GM04504 (cell line): ENCODE measurements at places on chromosomes 12 and 14.
A peak's percentile ranks its signal among the peaks of the same experiment; 100 is the strongest.

DNA sequence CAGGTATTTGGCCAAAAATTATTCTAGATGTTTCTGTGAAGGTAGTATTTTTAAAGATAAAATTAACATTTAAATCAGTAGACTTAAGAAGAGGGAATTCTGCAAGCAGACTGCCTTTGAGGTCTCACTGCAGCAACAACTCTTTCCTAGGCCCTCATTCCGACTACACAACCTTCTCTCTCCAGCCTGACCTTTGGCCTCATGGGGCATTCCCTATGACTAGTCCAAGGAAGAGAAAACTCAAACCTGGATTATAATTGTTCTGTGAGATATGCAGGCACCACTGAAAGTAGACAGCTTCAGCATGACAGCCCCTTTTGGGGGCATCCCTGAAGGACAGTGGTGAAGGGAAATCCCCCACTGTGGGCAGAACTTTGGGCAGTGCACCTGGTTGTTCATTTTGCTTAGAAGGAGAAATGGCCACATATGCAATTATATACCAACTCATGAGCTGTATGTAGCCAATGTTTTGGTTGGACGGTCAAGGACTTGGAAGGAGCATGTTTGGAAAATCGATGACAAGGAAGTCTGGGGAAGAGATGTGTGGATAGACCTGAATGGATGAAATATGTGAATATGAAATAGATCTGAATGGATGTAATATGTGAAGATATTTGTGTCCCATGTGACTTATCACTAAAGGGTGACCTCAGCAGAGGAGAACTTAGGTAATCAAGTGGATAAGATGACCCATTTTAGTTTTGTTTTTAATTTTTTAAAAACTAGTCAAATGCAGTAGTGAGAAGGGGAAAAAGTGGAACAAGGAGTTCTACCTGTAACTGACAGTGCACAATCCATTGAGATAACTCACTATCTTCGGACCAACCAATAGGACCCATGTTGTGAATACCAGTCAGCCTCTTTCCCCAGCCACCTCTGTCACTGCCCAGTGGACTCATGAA is 233.3 kb upstream of the FOXN3 start:
- no peak for DNase-seq

GRCh38 chr12:43676183-43676813 is 82.3 kb downstream of the PUS7L start:
- no peak for DNase-seq

GRCh38 chr14:95460647-95461478 is 55.6 kb downstream of the SYNE3 start:
- DNase-seq = peak; percentile 76

DNA sequence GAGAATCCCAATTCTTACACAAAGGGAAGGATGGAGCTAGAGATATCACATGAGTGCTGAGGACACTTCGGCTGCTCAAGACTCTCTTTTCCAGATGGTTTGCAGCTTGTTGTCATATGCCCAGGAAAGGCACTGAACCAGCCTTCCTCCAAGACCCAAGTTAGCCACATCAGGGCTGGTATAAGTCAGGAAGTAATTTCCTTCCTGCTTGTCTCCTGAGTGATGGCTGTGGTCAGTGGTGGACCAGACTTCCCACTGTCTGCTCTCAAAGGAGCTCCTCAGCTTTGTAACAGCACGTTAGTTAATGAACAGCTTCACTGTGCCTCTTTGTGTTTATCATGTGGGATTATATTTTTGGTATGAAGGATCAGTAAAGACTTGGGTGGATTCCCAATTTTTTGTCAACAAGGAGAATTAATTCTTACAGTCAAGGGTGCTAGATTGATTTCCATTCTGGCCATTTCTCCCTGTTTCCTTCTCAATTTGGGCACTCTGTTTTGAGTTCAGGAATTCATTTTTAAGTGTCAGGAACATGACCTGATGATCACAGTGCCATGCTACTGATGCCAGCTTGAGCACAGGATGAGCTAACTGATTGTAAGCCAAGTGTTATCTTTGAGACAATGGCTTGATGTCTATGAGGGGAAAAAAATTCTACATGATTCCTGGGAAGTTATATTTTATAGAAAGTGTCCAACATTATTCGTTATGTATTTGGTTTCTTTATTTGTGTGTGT is 145.8 kb downstream of the GCH1 start:
- DNase-seq = no peak

DNA sequence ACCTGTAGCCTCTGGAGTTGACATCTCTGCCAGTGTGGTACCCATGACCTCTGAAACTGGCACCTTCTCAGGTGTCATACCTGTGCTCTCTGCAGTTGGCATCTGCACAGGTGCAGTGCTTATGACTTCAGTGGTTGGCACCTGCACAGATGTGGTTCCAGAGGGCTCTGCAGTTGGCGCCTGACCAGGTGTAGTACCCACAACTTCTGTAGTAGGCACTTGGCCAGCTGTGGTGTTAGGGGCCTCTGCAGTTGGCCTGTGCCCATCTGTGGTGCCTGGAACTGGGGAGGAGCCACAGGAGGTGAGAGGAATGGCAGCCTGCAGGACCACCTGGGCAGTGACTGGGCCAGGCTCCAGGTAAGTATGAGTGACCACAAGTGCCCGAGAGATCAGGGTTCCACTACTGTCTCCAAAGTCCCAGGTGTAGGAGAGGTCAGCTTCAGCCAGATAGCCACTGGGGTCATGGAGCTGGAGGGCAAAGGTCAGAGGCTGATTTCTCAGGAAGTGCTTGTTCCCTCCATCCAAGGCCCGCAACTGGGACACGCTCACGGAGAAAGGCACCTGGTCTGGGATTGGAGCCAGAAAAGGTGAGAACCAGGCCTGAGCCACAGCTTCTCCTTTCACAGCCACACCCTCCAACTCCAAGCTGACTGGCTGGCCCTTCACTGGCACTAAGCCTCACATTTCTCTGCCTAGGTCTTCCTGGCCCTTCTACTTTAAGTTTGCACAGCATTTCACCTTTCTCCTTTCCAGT is 8.6 kb downstream of the PMEL start:
- no peak for DNase-seq

DNA sequence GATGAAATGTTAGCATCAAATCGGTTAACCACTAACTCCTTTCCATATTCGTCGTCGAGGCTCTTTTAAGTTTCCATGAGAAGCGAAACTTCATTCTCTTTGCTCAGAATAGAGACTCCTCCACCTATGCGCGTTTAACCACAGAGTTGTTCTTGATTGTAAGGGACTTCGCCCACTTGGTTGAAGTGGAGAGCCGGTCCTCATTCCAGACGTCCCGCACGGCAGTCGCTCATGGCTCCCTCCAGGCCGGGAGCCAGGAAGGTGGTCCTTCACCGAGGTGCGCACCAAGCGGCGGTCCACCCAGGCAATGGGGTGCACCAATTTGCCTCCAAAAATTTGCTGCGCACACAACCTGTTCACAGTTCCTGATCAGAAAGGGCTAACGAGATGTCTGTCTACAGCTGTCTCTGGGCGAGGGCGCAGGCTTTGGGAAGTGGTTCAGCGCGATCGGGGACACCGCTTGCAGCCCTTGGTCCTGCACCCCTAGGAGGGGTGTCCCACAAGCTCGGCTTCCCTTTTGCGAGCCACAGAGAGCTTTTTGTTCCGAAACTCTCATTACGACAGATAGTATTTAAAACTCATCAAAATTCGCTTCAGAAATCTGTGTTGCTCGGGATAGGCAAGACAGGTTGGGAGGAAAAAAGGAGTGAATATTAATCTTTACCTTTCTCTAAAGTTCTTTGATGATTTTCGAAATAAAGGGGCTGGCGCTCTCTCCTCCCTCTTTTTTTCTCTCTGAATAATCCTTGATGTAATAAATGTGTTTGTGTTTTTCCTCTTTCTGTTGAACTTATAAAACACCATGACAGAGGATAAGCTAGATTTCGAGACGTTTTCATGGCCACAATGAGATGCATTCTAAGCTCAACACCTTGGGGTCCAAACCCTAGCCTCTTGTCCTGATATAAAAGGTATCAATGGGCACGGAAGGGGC is 6.4 kb upstream of the ALX1 start:
- no peak for DNase-seq

- DNase-seq = no peak
Observed at GRCh38 chr14:86902176-86902950, 1090.6 kb downstream of the GALC start.

GRCh38 chr12:6605421-6606330 is 1.5 kb downstream of the CHD4 start:
- no peak for DNase-seq

- no peak for DNase-seq
Observed at GRCh38 chr14:68619790-68620574, 172.9 kb downstream of the ZFP36L1 start.

DNA sequence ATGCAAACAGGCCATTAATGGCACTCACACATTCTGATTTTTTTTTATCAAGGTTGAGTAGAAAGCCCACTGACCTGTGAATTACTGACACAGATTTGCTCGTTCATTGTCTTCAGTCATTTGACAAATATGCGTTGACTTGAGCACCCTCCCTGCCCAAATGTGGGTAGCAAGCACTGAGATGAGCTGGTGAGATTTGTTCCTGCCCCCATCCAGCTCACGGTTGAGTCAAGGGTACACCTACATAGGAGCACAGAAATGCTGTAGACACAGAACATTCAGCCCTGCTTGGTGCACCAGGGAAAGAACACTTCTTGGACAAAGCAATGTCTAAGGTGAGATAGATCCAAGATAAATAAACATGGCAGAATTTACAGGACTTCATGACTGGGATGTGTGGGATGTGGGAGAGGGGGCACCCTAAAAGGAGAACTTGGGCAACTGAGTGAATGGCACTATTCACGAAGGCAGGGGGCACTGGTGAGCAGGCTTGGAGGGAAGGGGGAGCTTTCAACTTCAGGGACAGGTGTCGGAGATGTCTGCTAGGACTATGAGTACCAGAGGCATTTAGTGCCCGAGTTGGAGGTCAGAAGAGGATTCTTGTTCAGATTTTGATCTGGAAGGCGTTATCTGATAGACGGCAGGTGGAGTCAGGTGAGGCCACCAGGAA is 213.4 kb downstream of the VRK1 start:
- no peak for DNase-seq

- no peak for DNase-seq
Observed at GRCh38 chr12:19794116-19794515, 354.8 kb downstream of the AEBP2 start.

DNA sequence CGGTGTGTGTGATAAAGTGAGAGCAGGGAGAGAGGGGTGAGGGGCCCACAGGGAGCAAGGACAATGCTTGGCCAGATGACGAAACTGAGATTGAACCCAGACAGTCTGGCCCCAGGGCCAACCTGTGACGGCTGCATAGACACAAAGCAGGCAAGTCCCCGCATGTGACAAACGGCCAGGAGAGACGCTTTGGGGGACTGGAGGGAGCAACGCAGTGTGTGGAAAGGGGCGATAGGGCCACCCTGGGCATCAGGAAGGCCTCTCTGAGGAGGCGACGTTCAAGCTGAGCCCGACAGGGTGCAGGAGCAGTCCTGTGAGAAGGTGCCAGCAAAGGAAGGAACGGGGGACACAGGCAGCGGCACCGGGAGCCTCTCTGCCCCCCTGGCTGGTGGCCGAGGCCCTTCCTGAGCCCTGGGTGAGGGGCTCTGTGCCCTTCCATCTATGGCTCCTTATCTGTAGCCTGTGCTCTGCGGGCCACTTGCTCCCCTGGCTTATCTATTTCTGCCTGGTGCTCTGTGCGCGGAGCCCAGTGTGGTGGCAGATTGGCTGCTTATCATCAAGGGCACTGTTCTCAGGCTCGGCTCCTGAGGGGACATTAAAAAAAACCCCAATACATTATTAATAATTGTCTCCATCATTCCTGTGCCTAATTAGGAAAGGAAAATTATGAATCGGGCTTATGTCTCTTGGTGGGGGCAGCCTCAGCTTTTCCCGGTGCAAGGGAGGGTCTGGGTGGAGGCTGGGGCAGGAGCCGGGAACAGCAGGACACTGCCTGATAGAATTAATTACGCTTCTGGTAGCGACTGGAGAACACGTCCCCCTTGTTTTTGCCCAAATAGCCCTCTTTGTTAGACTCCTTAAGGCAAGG is 39.8 kb downstream of the PRIMA1 start:
- DNase-seq = no peak

DNA sequence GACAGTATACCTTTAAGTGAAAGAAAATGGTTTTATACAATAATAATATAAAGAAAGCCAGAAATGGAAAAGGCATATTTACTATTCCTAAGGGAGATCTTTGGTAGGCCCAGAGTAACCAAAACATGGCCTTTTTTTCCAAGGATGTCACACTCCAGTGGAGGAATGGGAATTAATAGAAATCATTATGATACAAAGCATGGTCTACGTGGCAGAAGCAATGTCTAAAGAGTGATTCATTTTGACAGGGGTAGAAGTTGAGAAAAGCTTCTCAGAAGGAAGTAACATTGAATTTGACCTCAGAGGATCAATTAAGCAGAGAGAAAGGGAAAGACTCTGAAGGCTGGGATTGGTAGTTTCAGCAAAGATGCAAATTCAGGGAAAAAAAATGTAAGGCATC is 208.6 kb downstream of the BTG1 start:
- DNase-seq = no peak

- DNase-seq = no peak
Observed at GRCh38 chr12:127607146-127607725, 659.7 kb upstream of the TMEM132C start.

DNA sequence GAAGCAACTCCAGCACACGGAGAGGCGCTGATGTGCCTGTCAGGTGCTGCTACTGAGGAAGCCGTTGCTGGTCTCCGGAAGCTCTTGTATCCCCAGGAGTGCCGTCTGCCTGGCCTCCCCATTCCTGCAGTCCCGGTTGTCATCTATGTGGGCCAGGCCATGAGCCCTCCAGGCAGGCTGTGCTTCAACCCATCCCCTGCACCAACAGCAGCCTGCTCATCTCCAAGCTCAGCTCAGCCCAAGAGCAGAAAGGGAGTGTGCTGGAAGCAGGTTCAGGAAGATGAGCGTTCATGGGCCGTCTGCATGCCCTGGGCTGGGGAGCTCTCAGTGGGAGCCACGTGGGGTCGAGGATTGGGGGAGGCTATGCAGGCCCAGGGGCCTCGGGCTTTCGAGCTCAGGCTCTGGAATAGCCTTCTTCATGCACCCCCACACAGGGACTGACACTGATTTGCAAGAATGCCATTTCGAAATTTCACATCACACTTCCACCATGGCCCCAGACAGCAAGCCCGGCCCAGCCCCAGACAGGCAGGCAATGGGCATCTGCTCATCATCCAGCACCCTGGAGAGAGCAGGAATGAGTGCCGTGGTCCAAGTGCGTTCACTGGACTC is 164.5 kb downstream of the KIF26A start:
- no peak for DNase-seq

DNA sequence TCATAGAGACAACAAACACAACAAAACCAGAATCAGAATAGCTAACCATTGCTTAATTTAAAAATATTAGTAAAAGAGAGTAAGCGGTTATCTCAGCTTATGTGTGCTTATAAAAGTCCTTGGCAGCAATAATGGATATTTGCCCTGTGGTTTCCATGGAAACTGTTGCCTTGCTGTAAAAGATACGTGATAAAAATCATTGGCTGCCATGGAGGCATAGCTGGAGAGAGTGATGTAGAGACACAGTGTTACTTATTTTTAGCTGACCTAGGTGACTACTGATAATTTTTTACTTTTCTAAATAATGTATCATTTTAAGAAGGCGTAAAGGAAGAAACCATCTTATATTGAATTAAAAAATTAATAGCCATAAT is 92.9 kb downstream of the ERC1 start:
- peak; percentile 59 for DNase-seq
